ENCODE measurements at places on chromosomes 13 and 19. TPM values are rescaled to one million over a fixed set of nuclear protein-coding genes. Genes with fewer than 3 reads are reported as not detected.

- DNase-seq, result no peak
Observed at GRCh38 chr13:97125810-97126738, 96.1 kb upstream of the MBNL2 start.

DNA sequence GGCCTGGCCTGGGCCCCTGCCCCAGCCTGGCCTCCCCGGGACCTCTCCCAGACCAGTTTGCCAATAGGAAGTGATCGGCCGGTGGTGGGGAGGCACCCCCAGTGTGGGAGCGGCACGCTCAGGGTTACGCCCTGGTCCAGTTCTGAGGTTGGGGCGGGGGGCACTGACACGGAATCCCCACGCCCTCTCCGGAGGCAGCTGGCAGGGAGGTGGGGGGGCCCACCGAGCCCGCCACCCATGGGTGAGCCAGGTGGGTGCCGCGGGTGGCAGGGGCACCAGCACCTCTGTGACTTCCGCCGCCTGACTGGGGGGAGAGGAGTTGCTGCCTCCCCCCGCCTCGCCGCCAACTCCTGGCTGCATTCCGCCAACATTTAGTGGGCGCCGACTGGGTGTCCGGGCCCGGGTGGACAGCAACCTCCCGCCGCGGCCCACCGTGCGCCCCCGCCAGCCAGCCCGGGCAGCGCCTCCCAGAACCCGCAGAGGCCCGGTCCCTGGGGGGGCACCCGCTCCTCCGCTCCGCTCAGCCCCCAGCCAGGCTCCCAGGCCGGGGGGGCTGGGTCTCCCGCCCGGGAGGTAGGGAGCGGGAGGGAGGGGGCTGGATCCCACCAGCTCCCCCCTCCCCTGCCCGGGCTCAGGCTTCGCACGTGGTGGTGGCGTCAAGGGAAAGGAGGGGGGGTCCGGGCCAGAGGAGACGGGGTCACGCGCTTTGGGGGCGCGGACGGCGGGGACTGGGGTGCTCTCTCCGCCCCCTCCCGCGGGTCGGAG lies 2.0 kb downstream of the ZBTB7A start:
- DNase-seq, result no peak

GRCh38 chr19:16626796-16627192 lies 1.2 kb downstream of the MED26 start:
- no peak for DNase-seq

- peak; percentile 39 for DNase-seq
Observed at GRCh38 chr19:46661735-46662592, 982 bp upstream of the DACT3 start.

GRCh38 chr19:29084266-29084665 lies 128.7 kb downstream of the UQCRFS1 start:
- no peak for DNase-seq

DNA sequence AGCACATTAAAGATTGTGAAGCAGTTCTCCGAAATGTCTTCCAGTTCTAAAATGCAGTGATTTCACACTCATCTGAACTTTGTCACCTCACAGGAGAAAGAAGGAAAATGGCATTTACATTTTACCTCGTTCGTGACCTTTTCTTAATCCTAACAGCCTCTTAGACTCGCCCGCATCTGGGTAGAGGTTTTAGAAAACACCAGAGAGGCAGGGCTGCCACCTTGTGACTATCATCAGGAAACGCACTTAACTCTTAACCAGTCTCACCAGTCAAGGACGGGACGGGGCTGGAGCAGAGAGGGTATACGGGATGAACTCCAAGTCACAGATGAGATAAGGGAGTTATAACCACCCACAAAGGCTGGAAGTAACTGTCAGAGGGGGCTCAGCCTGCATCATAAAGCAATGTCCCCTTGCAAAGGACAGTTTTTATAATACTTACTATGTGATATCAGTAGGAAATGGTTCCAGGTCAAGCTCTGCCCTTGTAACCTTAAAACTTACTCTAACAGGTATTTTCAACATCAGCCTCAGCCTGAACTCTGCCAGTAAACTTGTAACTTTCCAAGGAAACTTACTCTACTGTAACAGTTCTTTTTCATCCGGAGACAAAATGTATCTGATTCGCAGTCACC lies 8.6 kb upstream of the CEACAM6 start:
- DNase-seq, result no peak

DNA sequence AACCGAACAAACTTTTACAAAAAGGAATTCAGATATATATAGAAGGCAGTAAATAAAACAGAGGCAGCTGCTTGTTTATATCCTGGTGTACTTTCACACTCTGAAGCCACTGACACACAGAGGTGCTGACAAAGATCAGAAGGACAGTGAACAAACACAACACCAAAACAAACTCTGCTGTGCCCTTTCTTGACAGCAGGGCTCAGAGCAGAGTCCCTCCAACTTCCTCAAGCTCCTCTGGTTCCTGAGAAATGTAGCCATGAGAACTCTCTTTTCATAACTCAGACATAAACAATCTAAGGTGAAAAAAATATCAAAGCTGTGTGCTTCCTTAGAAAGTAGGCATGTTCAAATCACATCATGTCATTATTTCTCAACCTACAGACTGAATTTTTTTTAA lies 1052.8 kb upstream of the SPRY2 start:
- DNase-seq, result no peak

DNA sequence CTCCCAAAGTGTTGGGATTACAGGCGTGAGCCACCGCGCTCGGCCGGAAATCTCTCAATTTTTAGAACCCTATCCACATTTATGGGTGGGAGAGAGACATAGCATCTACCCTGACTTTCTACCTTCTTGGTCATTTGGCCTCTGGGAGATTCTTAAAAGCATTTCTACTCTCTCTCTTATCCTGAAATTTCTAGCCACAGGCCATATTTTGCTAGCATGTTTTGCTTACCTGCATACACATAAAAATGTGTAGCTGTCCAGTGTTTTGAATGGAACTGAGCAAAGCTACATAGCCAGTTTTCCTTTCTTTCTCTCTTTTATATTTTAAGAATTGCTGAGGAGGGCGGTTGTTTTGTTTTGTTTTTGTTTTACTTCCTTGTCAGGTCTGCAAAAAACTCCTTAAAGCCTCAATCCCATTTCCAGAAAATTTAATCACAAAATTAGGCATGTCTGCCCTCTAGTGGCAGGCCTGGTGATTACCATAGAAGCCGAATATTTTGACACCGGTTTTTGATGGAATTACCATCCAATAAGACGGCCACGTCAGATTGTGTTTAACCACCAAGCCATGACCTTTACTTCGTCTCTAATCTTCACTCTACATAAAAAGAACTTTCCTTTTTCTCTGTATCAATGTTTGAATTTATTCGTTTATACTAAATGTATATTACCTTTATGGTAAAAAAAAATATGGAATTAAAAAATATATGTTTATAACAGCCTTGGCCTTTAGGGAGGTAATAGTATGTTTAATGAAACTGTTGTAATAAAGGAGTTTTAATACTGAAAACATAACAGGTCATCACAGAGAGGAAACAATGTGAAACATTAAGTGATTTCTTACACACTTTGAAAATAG lies 34.4 kb upstream of the OXGR1 start:
- DNase-seq, result no peak

- DNase-seq, result no peak
Observed at GRCh38 chr19:862581-863314, 3.3 kb downstream of the CFD start.

DNA sequence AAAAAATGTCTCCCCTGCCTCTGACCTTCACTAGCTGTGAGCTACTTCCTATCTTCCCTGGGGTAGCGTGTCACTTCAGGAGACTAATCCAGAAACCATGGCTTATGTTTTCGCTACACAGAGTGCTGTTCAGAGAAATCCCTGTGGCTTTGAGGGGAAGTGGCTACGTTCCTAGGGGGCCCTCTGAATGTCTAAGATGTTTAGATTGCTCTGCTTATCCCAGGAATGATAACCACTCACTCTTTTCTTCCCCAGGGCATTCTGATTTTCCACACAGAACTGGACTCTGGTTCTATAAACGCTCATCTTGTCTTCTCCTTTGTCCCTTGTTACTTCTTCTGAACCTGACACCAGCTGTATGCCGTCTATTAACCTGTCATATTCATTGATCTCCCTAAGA lies 572.5 kb downstream of the OLFM4 start:
- no peak for DNase-seq

DNA sequence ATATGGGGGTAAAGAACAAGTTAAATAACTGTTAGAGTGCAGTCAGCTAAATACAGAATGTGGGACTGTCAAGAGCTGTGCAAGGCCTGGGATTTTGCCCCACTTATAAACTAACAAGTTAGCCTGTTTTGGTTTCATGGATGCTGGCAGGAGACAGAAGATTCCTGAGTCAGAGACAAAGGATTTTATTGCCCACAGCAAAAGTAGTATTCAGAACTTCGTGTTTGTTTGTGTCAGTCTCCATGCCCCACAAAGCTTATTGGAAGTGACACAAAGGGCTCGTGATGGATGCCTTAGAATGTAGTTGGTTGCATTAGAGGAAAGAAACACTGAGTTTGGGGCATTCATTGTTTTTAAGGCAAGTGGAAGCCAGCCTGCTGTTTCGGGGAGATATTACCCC lies 22.2 kb upstream of the SPRYD7 start:
- DNase-seq, result no peak

GRCh38 chr13:107097916-107098315 lies 530.0 kb upstream of the ARGLU1 start:
- DNase-seq, result no peak

- DNase-seq, result no peak
Observed at GRCh38 chr13:41150058-41150457, 17.5 kb upstream of the KBTBD6 start.

- DNase-seq, result no peak
Observed at GRCh38 chr19:934865-935479, 9.1 kb downstream of the ARID3A start.

- DNase-seq, result no peak
Observed at GRCh38 chr13:54301085-54301484, 1272.5 kb downstream of the OLFM4 start.

DNA sequence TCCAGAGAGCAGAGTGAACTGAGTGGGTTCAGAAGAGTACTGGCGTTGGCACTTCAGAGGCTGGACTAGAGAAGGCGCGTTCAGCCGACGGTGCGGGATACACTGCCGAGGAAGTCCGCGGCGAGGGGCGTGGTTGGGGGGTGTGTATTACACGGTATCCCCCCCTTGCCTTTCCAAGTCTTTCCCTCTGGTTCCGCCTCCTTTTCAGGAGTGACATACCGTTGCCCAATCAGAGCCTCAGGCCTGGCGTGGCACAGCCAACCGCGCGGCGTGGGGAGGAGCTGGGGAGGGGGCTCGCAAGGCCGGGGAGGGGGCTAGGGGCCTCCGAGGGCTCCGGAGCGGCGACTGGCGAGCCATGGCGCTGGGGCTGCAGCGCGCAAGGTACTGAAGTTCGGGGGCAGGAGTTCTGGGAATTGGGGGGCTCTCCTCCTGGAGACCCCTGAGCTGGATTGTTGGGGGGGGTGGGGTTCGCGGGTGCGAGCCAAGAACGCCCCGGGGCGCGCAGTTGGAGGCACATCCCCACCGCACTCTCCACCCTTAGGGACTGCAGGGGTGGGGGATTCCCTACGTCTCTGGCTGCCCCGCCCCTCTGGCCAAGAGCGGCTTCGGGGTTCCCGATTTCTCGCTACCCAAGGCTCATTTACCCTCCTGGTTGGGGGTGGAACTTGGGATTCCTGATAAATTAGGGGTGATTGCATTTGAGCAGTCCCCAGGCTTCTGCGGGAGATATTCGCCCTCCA lies at the start of gene HIF3A:
Gene HIF3A, plus strand, starts transcription at position 321 of the 740 bp plus-strand sequence. Its CDS starts 35 bp downstream, at position 356.
- no peak for DNase-seq

GRCh38 chr13:67267136-67267535 lies 37.0 kb upstream of the PCDH9 start:
- DNase-seq, result no peak

GRCh38 chr13:95239283-95239682 lies 62.0 kb downstream of the ABCC4 start:
- DNase-seq, result no peak

DNA sequence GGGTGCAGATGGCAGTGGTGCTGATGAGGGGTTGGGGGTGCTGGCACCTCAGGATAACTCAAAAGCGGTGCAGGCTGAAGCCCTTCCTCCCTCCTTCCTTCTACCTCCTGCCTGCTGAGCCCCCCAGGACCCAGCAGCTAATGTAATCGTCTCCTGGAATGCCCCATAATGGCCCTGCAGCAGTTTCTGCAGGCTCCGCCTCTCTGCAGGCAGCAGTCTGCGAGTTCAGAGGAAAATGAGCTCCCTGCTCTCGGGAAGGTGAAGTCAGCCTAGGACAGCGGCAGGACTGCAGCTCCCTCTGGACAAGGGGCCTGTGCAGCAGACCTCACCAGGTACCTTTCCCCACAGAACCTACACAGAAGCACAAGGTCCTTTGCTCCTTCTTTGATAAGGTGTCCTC lies 130.9 kb downstream of the ZDHHC20 start:
- DNase-seq, result no peak

- DNase-seq, result no peak
Observed at GRCh38 chr19:7877249-7877836, 3.2 kb upstream of the PRR36 start.

DNA sequence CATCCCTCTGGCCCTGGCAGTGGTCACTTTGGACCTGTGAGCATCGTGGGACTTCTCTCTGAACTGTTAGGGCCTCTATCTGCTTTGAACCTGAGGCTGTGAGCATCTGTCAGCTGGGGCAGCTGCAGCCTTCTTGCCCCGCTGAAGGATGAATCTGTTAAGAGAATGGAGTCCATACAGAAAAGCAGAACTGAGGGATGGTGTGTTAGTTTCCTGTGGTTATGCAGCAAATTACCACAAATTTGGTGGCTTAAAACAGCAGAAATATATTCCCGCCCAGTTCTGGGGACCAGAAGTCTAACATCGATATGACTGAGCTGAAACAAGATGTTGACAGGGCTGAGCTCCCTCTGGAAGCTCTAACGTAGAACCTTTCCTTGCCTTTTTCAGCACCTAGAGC lies 1.6 kb upstream of the ZNF497 start:
- DNase-seq, result no peak

- no peak for DNase-seq
Observed at GRCh38 chr19:5519076-5519475, 48.7 kb downstream of the TINCR start.

DNA sequence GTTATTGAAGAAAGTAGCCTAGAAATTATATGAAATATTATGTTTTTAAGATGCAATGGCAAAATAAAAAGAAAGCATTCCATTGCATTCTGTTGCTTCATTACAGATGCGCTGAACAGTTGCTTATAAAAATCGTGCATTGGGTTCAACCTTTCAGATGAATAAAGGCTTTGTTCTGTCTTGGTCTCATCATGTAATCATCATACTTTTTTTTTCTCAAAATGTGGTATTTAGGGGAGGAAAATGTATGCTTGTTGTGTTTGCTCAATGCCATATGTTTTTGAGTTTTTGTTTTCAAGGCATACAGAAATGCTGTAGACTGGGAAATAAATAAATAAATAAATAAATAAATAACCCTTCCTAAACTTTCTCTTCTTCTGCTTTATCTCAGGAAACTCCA lies 1.1 kb upstream of the MBNL2 start:
- DNase-seq, result no peak

GRCh38 chr19:39641773-39642172 lies 13.9 kb upstream of the LGALS16 start:
- no peak for DNase-seq

The GARIN5B gene
- 0.02 TPM for polyA plus RNA-seq

The MEDAG gene
- 0.87 TPM for polyA plus RNA-seq

The HIF3A gene
- polyA plus RNA-seq, result not detected

The ZNF302 gene
- polyA plus RNA-seq, result 20.9 TPM

The SIGLECL1 gene
- polyA plus RNA-seq, result not detected

The ZNF44 gene
- polyA plus RNA-seq, result 2.9 TPM

The UQCRFS1 gene
- polyA plus RNA-seq, result 32.8 TPM

The SMAD9 gene
- polyA plus RNA-seq, result 3.4 TPM

The ZNF440 gene
- polyA plus RNA-seq, result 3.8 TPM

The PCDH9 gene
- polyA plus RNA-seq, result 2.3 TPM

All from BJ (cell line).